ENCODE measurements at places on chromosomes 13 and 19.
A peak's percentile ranks its signal among the peaks of the same experiment; 100 is the strongest.

DNA sequence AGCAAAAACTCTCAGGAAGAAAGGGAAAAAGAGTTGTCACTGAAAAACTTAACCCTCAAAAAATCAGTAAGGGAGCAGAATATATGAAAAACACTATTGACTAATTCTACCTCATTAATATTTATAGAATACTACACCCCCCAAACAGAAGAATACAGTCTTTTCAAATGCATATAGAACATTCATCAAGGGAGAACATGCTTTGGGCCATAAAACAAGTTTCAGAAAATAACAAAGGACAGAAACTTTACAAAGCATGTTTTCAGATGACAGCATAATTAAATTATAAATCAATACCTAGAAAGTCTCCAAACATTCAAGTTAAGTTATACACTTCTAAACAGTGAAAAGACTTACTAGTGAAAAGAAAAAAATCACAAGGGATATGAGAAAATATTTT is 30.5 kb downstream of the SOHLH2 start:
- no peak for DNase-seq

GRCh38 chr13:54965881-54966280 is 1937.3 kb downstream of the OLFM4 start:
- no peak for DNase-seq

GRCh38 chr13:34587576-34587975 is 354.5 kb upstream of the NBEA start:
- no peak for DNase-seq

DNA sequence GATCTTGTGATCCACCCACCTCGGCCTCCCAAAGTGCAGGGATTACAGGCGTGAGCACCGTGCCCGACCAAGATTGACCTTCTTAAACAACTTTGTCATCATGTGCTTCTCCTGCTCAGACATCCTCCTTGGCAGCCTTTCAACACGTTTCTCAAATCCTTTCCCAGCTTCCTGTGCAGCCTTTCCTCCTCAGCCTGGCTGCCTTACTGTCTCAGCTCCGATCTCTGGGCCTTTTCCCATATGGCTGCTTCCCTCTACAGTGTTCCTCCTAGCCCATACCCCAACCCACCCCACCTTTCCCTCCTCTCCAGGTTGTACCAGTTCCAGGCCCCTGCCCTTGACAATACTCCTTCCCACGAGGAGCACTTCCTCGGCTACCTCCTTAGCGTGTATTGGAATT is 7.2 kb downstream of the PHF11 start:
- no peak for DNase-seq

DNA sequence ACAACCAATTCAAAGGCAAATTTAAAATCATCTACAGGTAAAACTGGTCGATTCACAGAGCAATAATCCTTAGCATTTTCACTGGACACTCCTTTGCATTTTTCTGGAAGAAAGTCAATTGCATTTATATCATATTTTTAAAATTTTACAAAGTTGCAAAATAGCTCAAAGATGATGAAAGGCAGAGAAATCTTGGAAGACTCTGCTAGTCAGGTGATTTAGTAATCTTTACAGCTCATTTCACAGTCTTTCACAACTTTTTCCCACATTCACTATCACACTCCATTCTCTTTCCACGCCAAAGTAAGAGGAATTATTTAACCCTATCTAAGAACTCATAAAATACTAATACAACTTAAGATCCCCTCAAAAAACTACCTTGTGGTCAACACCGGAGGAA is 1063.8 kb downstream of the EFNB2 start:
- no peak for DNase-seq

DNA sequence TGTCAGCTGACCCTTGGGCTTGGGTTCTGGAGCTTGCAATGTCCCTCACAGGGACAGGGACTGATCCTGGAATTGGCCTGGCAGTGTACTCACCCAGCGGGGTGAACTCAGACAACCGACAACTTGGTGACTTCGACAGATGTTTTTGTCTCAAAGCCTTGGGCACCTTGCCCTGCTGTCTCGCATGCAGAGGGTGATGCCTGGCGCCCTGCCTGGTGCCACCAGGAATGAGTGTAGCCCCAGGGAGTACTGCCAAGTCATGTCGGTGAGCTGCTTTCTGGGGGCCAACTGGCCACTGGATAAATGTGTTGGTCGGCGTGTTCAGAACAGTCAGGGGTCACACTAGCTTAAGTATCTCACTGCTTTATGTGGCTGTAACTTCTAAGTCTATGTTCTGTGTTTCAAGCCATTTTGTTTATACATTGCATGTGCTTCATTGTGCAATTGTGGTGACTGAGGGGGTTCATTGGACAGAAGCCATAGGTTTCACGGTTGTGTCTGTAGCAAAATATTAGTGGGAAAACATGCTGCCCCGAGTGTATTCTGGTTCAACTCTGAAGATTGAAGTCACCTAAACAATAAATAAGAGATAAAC is 96.3 kb upstream of the TNFSF11 start:
- peak; percentile 20 for DNase-seq

- no peak for DNase-seq
These were observed 1.5 kb downstream of the SMAD9 start for GRCh38 chr13:36918246-36919131.

GRCh38 chr13:40186626-40187323 is 479.7 kb downstream of the FOXO1 start:
- no peak for DNase-seq

GRCh38 chr19:34257559-34257924 is 3.2 kb downstream of the GARRE1 start:
- no peak for DNase-seq

DNA sequence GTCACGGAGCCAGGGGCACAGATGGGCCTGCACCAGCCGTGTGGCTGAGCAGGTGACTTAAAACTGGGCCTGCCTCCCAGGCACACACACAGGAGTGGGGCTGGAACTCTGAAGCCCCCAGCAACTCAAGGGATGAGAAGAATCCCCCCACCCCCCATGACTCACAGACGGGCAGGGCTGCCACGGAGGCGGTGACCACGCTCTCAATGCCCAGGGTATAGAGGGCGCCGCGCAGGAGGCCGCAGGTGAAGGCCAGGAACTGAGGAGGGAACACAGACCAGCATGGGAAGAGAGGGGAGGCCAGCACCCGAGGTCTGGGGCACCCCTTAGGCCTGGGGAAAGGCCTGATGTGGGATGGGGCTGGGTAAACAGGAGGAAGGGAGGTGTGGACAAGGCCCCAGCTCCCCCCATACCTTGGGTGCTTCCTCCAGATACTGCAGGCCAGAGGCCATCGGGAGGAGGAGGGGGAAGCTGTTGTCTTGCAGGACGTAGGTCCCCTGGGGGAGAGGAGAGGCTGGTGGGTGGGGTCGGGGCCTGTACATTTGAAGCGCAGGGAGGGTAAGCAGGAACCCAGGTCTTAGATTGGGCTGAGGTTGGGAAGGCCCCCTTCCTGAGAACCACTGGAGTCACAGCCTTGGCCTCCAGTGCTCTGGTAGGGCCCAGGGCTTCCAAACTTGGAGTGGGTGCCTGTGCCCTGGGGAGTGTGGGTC is 3.1 kb upstream of the NKPD1 start:
- DNase-seq: no peak

GRCh38 chr19:7254590-7254989 is 39.6 kb downstream of the INSR start:
- no peak for DNase-seq

DNA sequence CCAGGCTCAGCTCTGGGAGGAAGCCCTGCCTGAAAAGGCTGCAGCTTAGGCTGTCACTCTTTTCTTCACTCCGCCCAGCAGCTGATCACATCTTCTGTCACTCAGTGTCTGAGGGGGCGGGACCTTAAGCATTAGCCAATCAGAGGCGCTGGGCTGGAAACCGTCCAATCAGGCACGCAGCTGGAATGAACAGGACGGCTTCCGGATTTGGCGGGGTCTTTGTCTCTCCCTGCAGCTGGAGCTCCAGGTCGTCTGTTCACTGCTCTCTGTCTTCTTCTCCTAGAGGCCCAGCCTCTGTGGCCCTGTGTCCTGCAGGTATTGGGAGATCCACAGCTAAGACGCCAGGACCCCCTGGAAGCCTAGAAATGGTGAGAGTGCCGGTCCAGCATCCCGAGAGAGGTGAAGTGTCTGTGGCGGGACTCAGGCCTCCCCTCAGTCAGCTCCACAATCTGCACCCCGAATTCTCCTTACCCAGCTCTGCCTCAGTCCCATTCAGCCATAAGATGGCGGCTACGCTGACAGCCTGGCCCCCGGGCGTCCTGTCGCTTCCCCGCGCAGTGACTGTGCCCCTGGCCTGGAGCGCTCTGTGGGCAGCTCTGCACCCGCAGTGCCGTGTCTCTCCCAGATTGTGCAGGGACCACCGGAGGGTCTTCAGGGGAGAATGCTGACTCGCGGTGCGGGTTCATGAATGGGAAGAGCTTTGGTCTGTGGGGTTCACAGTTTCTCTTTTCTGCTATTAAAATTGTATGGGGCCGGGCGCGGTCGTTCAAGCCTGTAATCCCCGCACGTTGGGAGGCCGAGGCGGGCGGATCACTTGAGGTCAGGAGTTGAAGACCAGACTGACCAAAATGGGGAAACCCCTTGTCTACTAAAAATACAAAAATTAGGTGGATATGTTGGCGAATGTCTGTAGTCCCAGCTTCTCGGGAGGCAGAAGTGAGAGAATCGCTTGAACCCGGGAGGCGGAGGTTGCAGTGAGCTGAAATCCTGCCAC is at the start of gene ZNF66:
Gene ZNF66, plus strand, starts transcription at position 222 of the 994 bp plus-strand sequence. Its CDS starts 144 bp downstream, at position 366.
- peak; percentile 98 for DNase-seq

- DNase-seq: no peak
These were observed 93.2 kb downstream of the STK24 start for GRCh38 chr13:98483601-98484288.

GRCh38 chr13:109370496-109370895 is 415.9 kb downstream of the IRS2 start:
- DNase-seq: no peak

DNA sequence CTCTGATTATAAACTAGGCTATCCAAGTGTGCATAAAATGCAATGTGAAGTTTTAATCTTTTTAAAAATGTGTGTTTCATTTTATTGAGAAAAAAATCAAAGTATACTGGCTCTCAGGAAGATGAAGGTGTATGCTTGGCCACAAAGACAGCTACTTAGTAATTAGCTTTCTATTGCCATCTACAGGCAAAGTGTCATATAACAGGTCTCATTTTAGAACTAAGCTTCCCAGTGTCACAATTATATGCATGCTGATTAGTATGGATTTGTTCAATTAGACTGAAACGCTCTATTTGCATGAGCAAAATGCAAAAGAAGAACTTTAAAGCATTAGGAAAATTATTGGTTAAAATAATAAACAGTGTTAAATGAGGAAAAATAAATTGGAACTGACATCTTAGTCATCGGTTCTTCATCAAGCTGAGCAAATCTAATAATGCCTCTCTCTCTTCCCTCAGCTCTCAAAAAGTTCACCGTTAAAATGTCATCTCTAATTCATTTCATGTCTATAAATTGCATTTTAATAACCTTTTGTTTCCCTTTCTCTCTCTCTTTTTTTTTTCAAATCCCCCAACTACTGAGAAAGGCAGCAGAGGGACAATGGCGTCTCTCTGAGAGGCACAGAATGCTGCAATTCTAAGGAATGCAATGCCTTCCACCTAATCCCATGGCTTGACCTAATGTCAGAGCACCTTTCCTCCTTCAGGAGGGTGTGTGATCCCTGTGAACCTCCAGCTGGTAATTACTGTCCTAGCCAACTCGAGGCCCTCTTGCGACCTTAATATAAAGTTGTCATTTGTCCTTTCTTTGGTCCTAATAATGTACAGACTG is 313.1 kb upstream of the MAB21L1 start:
- DNase-seq: peak; percentile 19

DNA sequence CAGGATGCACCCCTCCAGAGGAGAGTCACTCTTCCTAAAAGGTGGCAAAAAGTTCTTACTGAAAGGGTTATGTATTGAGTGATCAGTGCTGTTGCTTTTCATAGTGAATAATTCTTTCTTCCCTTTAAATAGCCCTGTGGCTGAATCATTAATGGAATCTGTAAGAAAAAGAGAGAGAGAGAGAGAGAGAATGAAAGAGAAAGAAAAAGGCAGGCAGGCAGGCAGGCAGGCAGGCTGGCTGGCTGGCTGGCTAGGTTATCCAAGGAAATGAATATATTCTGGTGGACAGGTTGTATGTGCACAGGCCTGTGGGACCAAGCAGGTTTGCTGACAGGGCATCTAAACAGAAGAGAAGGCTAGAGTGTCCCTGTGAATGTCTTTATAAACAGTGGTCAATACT is 100.5 kb downstream of the DLEU7 start:
- DNase-seq: no peak

- DNase-seq: no peak
These were observed 8.0 kb downstream of the RGCC start for GRCh38 chr13:41465241-41465847.

DNA sequence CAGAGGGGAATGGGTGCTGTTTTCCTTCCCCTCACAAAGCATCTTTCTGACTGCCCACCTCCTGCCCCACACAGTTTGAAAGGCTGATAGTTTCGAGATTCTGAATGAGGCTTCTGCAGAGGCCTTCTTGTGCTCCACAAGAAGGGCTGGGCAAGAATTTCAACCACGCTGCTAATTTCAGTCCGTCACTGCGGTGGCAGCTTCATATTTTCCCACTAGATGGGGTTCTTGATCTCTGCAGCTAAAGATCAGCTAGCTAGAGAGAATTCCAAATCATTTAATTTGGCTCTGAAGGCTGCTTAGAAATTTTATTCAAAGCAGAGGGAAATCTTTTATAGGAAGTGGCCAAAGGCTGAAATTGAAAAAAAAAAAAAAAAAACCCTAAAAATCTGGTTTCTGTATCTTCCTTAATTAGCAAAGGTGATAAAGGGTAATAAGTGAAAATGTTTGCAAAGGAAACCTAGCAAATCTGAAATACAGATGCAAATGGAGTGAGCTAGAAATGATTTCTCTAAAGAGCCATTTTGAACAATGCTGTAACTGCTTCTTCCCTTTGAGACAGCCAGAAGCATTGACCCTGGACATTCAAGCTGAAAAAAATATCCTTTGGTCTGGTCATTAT is 38.0 kb upstream of the C13orf42 start:
- no peak for DNase-seq

DNA sequence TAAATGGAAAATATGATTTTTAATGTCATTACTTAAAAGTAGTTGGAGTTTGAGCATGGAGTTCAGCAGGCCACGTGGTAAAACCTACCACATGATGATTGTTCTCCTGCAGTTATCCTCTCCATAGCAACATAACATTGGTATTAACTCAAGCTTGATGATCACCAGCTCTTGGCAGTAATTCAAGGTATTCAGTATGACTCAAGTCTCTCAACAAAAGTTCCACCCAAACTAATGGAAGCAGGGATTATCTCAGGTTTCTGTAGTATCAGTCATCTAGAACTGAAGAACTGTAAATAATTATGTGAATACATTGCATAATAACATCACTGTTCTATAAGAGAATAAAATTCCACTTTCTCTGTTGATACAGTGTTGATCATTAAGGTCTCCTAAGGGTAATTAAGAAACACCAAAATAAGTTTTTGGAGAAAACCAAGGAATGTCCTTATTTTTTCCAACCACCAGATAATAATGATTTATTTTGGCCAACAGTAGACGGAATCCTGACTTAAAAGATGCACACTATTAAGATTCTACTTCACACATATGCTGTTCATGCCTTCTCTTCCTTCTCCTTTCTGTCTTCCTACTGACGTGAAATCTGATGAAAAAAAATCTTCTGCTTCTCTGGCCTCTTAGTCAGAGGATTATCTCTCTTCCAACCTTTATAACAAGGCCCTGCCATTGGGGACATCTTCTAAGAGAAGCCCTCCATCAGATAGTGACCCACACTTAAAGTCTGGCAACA is 1092.3 kb downstream of the EFNB2 start:
- no peak for DNase-seq

All from NCI-H1105 (cell line).